ENCODE measurements at places on chromosomes 16 and 17.

DNA sequence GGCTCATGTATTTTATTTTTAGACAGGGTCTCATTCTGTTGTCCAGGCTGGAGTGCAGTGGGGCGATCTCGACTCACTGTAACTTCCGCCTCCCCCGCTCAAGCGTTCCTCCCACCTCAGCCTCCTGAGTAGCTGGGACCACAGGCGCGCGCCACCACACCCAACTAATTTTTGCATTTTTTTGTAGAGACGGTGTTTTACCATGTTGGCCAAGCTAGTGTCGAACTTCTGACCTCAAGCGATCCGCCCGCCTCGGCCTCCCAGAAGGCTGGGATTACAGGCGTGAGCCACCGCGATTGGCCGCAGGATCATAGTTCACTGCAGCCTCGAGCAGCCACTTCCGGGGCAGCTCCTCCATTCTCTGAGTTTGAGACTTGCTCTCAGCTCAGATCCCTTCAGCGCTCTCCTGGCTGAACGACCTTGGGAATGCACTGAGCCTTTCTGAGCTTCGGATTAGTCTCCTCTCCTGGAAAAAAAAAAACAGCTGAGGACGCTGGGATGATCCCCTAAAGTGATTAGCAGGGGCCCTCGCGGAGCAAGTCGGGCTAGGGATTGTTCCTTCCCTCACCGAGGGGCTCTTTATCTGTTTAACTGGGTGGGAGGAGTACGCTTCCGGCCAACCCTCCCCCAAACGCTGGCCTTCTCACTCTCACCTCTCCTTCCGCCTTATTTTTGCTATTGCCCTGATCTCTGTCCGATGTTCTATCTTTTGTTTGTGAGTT is 1.1 kb upstream of the PKMYT1 start:
- no peak for DNase-seq

GRCh38 chr17:82893779-82894178 is 54.0 kb upstream of the ZNF750 start:
- DNase-seq, result peak; percentile 40

DNA sequence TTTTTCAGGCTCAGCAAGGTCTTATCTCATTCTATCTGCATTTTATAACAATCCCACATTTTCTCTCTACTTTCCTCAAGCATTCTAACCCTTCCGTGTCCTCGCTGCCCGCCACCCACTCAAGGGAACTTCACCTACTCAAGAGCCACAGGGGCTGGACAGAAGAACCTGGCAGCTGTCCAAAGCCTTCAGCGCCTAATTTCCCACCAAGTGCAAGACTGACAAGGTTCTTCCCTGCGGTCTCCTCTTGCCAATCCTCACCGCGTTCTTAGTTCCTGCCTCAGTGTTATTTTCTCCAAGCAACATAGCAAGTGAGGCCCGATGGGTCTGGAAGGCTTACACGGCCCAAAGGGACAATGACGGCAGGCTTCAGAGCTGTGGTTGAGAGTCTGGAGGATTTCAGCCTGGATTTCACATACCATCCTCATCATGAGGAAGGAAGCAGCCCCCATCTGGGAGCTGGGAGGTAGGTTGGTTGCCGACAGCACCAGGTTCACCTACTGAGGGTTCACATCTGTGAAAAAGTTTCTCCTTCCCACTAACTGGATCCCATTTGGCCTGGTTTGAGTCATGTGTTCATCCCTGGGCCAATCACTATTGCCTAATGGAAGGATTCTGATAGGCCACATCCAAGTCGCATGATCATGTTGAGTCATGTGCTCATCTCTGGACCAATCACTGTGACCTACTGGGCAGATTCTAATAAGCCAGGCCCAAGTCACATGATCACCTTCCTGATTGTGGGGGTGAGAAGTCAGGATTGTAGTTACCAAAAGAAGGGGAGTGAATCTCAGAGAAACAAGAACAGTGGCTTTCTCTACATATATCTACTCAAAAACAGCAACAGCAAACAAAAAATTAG is 108.2 kb downstream of the N4BP1 start:
- no peak for DNase-seq

- DNase-seq, result no peak
These were observed 4.3 kb upstream of the ITGA3 start for GRCh38 chr17:50051606-50052005.

- DNase-seq, result peak; percentile 42
These were observed 61.9 kb upstream of the CIBAR2 start for GRCh38 chr16:85173981-85174751.

- no peak for DNase-seq
These were observed 258.2 kb upstream of the HSBP1 start for GRCh38 chr16:83549316-83550182.

- DNase-seq, result no peak
These were observed 2.9 kb upstream of the FOXF1 start for GRCh38 chr16:86507173-86508027.

DNA sequence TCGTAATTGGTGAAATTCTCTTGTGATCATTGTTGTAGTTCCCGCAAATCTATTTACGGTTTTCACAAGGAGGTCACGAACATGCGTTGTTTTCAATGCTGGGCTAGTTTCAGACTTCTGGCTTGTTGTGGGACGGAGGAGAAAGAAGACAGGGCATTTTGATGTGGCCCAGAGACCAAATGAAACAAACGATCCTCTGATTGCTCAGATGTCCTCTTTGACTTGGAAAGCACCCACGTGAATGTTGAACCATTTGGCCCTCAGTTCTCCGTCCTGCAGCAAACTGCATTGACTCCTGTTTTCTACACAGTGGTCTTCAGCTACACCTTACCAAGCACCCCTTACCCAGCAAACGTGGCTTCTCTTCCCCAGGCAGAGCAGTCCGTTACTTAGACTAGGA is 391.0 kb downstream of the WWOX start:
- no peak for DNase-seq

DNA sequence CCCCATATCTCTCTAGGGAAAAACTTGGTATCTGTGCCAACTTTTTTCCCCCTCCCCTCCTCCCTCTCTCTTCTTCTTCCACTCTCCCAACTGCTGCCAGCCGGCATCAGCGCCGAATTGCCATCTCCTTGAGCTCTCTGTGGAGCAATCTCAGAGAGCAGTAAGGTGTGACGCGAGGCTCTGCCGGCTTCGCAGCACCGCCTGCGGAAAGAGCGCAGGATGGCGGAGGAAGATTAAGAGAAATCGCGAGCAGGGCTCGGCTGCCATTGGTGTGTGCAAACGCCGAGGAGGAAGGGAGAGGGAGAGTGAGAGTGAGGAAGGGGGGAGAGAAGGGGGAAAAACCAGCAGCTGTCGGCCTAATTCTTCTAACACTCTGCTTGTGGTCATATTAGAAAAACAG is 44.2 kb downstream of the NEUROD2 start:
- DNase-seq, result no peak

DNA sequence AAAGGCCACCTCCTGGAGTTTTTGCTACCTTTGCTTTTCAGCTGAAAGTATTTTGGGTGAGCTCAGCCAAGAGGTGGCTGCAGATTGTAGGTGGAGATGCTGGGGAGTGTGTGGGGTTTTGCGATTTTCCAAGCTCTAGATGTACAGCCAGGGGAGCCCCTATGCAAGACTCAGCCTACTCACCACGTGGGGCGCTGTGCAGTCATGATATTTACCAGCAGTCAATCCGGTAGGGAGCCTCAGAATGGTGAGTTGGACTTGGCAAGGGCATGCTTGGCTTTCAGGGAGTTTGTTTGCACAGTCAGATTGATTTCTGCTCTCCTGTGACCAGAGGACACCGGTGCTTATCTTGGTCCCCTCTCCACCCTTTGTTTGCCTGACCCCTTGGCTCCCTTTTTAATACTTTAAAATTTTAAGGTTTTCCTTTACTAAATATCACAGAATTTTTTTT is 175.3 kb downstream of the UTP18 start:
- DNase-seq, result no peak

- no peak for DNase-seq
These were observed 802 bp upstream of the TOB1 start for GRCh38 chr17:50866950-50867362.

DNA sequence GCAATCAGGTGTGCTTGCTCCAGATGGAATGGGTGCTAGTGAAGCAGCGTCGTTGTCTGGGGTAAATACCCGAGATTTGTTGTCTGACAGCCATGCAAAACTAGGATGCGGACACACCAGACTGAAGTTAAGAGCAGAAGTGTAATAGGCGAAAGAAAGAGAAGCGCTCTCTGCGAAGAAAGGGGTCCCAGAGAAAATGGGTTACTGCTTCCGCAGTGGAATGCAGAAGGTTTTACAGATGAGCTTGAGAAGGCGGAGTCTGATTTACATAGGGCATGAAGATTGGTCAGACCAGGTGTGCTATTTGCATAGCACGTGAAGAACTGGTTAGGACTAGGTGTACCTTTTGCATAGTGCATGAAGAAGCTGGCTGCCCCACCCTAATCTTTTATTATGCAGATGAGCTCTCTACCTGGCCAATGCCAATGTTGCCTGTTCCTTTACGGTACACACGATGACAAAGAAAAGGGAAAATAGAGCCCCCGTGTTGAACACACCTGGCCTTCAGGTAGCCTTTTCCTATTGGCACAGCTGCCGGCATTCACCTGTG is 32.0 kb upstream of the SNN start:
- DNase-seq, result no peak

DNA sequence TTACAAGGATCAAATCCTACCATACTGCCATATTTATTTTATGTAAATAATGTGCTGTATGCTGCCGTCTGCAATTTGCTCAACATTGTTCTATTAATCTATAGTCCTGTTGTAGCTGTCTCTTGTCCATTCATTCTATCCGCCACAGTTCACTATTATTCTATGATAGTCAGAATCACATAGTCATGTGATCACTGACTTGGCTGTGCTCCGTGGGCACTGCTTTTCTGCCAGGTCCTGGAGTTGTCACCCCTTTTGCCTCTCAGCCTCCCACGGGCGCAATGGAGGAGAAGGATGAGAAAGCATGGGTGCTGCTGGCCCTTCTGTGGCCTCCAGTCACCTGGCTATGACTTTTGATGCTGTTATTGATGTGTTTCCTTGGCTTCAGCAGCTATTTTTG is 37.3 kb upstream of the ANKFY1 start:
- DNase-seq, result peak; percentile 59

GRCh38 chr17:28043296-28043695 is 819 bp downstream of the NLK start:
- DNase-seq, result no peak

DNA sequence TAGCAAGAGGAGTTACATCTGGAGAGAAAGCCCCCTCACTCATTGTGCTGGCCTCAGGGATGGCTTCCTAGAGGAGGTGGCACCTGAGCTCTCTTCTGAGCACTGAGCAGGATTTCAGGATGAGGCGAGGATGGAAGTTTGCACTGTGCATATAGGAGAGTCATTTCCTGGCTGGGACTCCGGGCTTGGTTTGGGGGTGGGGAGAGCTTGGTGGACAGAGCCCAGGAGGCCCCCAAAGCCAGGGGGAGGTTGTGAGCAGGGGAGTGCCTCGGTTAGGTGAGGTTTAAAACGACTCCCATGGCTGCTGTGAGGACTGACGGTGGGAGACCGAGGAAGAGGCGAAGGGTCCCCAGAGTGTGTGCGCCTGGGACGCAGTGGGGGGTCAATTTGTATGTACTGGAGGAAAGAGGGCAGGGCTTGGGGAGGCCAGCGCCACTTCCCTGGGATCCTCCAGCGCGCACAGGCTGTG is 1.2 kb downstream of the CAMKK1 start:
- DNase-seq, result no peak

DNA sequence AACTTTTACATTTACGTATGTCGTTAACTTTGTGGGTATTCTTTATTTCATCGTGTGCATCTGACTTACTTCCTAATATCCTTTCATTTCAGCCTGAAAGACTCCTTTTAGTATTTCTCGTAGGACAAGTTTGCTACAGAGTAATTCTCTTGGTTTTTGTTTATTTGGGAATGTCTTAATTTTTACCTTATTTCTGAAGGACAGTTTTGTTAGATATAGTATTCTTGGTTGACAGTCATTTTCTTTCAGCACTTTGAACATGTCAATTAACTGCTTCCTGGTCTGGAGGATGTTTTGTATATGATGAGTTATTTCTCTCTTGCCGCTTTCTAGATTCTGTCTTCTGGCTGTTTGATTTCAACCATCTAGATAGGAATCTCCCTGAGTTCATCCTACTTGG is 109.2 kb upstream of the NACA2 start:
- DNase-seq, result no peak

Data from foreskin melanocyte (primary cell).